Mammary epithelial cell (primary cell): ENCODE measurements at places on chromosomes 5 and 9.

GRCh38 chr5:25858019-25858418 is 1180.4 kb downstream of the CDH9 start:
- DNase-seq: no peak

- peak; percentile 90 for DNase-seq
These were observed 598 bp downstream of the MYO10 start for GRCh38 chr5:16935231-16936149.

GRCh38 chr5:109345699-109346098 is 64.1 kb downstream of the PJA2 start:
- DNase-seq: no peak

- DNase-seq: no peak
These were observed 4.6 kb downstream of the PTAR1 start for GRCh38 chr9:69755205-69755604.

GRCh38 chr9:134600836-134601638 is 40.6 kb upstream of the COL5A1 start:
- no peak for DNase-seq

- no peak for DNase-seq
These were observed 25.8 kb upstream of the CARNMT1 start for GRCh38 chr9:75053869-75054268.

DNA sequence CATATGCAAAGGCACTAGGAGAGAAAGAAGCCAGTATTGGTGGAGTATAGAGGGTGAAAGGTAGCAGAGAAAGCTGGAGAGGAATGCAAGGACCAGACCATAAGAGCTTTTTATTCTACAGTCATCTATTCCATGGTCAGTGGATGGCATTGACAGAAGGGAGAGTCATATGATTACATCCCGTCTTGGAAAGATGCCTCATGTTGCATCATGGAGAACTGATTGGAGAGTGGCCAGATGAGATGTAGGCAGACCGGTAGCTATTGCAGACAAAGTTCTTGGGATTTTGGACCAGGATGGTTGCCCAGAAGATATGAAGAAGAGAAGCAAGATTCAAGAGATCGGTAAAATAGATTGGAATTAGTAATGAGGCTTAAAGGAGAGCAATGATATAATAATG is 260.7 kb downstream of the CHSY3 start:
- peak; percentile 8 for DNase-seq

DNA sequence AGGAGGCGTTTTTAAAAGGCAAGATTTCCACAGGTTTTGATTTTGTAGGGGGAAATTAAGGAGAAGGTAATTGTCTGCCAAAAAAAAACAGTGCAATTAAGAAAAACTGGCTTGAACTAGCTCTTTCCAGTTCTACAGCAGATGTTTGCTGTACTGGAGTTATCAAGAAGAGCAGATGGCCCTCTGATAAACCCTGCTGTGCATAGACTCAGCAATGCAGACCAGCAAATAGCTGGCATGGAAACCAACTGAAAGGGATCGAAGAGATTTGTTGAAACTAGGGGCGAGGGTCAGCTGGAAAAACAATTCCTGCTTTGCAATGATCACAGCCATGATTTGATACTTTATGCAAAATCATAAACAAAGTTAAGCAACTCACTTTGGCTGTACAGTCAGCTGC is 17.8 kb upstream of the BHMT start:
- DNase-seq: no peak

GRCh38 chr5:92581690-92582089 is 999.3 kb downstream of the NR2F1-AS1 start:
- no peak for DNase-seq

GRCh38 chr9:124218438-124218982 is 39.2 kb upstream of the NEK6 start:
- peak; percentile 58 for DNase-seq

- DNase-seq: no peak
These were observed 19.4 kb upstream of the NOTCH1 start for GRCh38 chr9:136565086-136565714.

DNA sequence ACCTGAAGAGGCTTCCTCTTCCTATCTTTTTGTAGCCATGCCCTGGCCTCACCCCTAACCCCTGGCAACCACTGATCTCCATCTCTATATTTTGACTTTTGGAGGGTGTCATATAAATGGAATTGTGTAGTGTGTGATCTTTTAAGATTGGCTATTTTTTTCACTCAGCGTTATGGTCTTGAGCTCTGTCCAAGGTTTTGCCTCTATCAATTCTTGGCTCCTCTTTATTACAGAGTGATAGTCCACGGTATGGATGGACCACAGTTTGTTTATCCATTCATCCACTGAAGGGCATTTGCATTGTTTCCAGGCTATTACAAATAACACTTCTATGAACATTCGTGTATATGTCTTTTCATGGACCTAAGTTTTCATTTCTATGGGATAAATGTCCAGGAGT is 209.8 kb upstream of the IER5L start:
- no peak for DNase-seq

DNA sequence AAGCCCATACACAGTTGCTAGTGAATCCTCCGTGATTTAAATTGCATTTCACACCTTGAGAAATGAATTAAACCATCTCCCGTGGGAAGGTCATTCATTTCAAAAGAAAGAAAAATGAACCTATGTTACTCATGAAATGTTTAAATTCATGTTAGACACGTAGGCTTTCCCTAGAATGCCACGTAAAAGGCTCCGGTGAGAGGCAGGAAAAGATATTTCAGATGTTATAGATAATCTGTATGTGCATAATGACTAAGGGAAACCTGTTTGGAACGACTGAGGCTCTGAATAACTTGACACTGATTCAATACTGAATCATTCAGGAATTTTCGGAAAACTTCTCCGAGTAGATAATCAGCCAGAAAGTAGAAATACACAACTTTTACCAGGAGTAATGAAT is 134.3 kb upstream of the ICE1 start:
- DNase-seq: peak; percentile 15

- DNase-seq: no peak
These were observed 44.0 kb upstream of the RNU6ATAC start for GRCh38 chr9:134208310-134208841.

DNA sequence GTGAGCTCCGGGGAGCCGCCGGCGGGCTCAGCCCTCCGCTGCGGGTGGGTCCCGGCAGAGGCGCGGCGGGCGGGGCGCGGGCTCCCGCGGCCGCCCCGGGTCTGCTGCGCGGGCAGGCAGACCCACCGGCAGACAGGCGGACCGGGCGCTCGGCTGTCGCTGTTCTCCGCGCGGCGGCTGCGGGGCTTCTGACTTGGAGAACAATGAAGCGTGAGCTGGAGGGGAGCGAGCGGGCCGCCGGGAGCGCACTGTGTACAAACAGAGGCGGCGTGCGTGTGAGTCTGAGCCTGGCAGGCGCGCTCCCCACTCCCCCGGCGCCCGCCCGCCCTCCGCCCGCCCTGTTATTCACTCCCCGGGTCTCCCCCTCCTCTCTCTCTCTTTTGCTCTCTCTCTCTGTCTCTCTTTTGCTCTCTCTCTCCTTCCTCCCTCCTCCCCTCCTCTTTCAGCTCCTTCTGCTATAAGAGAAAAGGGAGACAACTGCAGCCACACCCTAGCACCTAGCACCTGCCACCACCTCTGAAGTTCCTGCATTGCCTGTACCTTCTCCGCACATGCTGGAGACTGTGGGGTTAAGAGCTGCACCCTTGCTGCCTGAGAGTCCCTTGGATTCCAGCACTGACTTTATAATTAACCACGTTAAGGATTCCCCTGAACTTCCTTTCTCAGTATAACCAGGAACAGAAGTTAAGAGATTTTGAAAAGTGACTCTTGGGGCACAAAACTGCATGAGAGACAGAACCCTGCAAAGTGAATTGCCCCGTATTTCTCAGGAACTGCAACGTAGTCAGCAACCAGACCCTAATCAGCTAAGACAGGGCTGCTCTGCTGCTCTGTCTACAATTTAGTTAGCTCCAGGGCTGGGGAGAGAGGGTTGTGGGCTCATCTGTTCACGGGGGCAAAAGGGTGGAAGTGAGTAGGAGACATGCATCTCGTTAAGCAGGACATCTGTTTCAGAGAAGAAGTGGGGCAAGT is at the start of gene EDIL3:
Gene EDIL3, minus strand, starts transcription at position 277 of the 972 bp plus-strand sequence. CDS start 506 bp downstream, outside the sequence.
- DNase-seq: peak; percentile 5

DNA sequence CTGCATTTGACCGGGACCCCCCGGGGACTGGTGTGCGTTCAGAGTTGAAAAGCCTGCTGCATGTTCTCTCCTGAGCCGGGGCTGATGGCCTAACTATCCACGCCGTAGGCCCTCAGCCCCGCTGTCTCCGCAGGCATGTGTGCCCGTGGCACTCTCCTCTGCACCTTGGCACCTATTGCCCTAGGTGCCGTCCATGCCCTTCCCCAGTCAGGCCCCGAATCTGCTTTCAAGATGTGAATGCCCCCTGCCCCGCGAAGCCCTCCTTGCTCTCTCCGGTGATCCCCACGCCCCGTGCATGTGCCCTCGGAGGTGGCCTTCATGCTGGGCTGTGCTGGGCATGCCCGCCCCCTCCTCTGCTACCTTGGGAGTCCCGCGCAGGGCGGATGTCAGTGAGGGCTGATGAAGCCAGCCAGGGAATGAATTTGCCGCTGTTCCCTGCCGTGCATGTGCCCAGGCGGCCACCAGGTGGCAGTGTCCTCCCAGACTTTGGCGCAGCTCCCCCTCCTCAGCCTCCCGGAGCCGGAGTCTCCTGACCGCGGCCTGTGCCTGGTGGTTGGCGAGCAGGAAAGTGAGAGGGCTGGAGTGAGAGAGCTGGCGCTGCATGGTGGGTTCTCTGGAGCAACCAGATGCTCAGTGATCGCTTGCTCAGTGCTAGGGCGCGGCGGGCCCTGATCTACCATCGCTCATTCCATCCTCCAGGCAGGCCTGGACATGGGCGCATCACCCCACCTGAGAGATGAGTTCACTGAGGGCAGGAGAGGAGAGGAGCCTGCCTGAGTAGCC is 112.9 kb upstream of the LMX1B start:
- DNase-seq: peak; percentile 62

DNA sequence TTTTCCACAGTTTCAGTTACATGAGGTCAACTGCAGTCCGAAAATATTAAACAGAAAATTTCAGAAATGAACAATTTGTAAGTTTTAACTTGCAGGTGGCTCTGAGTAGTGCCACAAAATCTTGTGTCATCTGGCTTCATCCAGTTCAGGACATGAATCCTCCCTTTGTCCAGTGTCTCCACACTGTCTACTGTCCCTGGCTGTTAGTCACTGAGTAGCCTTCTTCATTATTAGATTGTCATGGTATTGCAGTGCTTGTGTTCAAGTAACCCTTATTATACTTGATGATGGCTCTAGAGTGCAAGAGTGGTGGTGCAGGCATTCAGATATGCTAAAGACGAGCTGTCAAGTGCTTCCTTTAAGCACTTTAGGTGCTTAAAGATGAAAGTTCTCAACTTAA is 65.3 kb downstream of the CFAP95 start:
- DNase-seq: no peak
